ENCODE measurements at places on chromosomes 4 and X.

- DNase-seq: no peak
Observed at GRCh38 chr4:127479031-127479622, 153.6 kb upstream of the INTU start.

DNA sequence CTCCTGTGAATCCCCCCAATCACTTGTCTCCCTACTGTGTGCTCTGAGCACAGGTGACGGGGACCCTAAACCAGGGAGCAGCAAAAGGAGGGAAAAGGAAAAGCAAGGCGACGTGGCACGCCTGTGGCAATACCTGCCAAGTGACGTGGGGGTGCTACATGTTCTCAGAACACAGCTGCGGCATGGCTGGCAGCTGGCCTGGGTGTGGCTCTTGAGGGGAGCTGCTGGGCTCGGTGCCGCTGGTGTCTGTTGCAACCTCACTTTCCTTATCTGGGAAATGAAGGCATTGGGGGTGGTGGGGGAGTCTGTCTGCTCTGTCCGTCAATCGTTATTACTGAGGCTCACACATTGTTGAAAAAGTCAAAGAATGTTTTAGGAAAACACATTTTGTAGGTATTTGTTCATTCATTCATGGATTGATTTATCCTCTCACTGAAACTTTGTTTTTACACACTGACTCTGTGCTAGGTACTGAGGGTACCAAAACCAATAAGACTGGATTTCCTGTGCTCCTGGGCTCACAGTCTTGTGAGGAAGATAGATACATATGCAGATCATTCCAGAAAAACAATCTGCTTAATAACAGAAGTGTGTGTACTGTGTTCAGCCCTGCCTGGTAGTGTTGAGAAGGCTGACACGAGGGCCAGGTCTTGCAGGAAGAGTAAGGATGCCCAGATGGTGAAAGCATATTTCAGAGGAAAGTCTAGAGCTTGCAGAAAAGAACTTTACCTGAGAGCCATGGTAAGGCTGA lies 217.6 kb downstream of the PTTG2 start:
- DNase-seq: no peak

- no peak for DNase-seq
Observed at GRCh38 chr4:122665161-122665929, 44.5 kb upstream of the IL21 start.

DNA sequence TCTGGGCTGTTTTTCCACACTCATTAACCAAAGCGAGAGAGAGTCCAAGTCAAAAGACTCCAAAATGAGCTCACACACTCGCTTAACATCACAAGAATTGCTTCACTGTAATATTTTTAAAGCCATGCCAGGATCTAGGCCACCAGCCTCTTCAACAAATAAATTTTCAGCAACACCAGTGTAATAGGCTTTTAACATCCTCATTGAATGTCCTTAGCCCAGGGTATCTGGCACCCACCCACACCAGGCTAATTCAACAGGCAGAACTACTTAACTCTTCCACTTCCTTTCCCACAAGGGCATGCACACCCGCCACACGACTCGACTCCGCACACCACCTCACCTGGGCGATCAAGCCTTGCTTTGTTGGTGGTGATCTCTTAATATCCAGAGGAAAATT lies 34.2 kb downstream of the FAT1 start:
- no peak for DNase-seq

DNA sequence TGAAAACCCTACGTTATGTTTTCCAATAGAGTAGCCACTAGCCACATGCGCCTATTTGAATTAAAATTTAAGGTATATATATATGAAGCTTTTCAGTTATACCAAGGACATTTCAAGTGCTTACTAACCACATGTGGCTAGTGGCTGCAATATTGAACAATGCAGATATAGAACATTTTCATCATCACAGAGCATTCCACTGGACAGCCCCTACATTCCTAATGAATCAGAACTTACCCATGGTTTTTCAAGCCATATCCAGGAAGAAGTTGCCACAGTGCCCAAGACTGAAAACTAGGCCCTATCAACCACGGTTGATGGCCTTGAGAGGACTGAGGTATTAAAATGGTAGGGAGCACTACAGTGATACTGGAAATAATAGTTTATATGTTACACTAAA lies 29.7 kb downstream of the NEK1 start:
- DNase-seq: no peak

DNA sequence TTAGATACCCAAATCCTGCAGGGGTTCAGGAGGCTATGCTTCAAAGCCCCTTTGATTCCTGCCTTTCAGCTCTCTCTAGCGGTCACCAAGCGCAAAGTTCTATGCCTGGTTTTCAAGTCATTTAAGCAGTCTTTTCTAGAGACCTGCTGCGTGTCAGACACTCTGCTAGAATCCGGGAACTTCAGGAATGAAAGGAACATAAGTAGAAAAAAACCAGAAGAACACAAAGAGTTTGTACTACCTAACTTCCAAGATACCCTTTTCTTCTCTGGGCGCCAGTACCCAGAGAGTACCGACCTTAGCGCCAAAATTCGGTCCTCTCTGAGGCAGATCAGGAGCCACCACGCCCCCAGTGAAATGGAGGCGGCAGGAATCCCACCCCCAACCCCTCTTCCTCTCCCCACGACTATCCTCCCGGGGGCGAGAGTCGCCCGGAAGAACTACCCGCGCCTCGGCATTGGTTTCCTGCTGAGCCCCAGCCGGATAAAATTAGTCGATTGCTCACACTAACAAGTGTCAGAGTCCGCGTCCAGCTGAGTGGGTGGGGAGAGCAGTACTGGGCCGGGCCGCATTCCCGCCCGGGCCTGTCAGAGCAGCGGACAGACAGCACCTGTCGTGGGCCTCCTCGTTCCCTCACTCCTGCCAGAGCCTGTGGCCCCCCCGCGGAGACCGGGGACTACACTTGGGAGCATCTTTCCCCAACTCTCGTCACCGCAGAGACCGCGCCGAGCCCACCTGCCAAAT lies 78.8 kb downstream of the RLIM start:
- peak; percentile 62 for DNase-seq

DNA sequence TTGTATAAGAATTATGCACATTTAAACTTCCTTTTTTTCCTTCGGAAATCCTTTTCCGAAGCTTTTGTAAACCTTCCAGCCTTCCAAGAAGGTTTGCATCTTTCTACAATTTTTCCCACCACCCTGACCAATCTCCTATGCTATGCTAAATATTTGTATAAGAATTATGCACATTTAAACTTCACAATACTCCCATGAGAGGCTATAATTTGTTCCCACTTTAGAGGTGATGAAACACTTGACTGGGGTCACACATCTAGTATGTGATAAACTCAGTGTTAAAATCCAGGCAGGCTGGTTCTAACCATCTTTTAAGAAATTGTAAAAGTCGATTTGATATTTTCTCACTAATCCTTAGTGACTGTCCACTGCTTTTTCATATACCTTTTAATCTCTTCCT lies 22.1 kb downstream of the NUDT6 start:
- no peak for DNase-seq

DNA sequence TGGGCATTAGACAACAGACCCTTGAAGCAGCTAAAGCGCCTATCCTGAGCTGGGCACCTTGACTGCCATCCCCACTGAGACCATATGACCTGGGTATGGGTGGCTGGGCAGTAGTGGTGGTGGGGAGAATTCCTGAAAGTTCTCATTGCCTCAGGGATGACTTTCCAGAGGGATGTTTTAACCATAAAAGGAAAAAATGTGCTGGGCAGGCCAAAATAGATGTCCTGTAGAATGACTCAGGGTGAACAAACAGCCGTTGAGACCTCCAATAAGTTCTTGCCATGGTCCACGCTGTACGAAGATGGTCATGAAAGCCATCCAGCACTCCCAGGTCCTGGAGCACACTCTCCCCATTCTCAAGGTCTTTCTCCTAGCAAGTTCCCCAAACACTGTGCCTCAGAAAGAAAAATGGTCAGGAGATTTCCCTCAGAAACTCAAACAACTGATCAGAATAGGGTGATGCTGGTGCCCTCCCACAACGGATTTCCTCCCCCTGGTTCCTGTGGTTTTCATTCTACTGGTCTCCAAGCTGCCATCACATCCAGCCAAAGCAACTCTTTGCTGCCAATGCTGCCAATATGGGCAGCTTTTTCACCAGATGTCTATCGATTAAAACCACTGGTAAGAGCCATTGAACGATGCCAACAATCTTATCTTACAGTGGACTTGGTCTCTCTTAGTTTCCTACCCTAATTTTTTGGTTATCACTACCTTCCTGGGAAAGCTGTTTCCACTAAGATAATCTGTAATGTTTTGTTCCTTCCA lies 11.2 kb downstream of the CDKN2AIP start:
- DNase-seq: no peak

GRCh38 chr4:17763416-17763815 lies 18.0 kb downstream of the FAM184B start:
- no peak for DNase-seq

DNA sequence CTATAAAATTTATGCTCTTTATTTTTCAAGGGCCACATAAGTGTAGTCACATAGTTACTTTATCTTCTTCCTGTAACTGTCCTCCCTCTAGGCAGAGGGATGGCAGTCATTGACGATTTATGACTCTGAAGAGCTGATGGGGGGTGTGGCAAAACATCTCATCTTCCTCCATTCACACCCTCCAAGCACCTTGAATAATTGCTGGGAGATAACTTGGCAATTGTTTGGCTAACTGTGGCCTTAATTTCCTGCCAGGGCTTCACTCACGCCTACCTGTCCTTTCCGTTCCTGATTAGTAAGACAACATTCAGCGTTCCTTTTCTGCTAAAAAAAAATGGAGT lies 329.2 kb downstream of the ARHGAP10 start:
- DNase-seq: no peak

- no peak for DNase-seq
Observed at GRCh38 chr4:186820391-186820891, 96.8 kb upstream of the FAT1 start.

DNA sequence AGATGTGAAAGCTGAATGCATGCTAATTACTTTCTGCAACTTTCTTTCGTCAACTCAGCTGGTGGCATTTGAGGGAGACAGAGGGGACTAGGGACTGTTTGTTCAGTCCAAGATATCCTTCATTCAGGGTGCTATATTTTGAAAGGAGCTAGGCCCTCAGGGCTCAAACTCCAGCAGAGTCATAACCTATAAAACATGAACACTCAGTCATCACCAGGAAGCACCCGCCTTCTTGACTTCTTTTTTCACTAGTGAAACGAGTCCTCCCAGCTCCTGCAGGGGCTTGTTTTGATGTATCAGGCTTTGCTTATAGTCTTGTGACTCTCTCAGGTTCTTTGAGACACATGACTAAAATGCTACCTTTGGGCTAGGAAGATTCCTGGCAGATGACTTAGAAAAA lies 230.6 kb downstream of the PCDH7 start:
- no peak for DNase-seq

Measured in DMS79 treated with DMSO at 0.1 percent for 48 hours (cell line).